Fibroblast of lung (primary cell): ENCODE measurements at places on chromosomes 5 and 9. TPM values are rescaled to one million over a fixed set of nuclear protein-coding genes. Genes with fewer than 3 reads are reported as not detected.

The TICAM2 gene
- 4.1 and 8.8 TPM in 2 replicates for total RNA-seq

The EDIL3 gene
- total RNA-seq, result 9.2 and 12.1 TPM in 2 replicates

The KIAA1958 gene
- total RNA-seq, result 2.1 and 3.0 TPM in 2 replicates

The TAF11L5 gene
- not detected in 2 replicates for total RNA-seq

The TMC1 gene
- 0.33 TPM in 1 of 2 replicates, not detected in the other for total RNA-seq

The TXNDC8 gene
- not detected in 2 replicates for total RNA-seq

The PCDH12 gene
- total RNA-seq, result under 0.01 TPM in 1 of 2 replicates, not detected in the other

The ENTPD8 gene
- under 0.01 TPM in 1 of 2 replicates, not detected in the other for total RNA-seq

The PCDHAC1 gene
- total RNA-seq, result 0.51 and 0.66 TPM in 2 replicates

The SH3PXD2B gene
- 21.1 and 23.9 TPM in 2 replicates for total RNA-seq

The PCDHB4 gene
- 0.50 and 0.51 TPM in 2 replicates for total RNA-seq

The SPATA31E1 gene
- total RNA-seq, result not detected in 2 replicates

The ARHGAP26 gene
- total RNA-seq, result 4.4 and 6.8 TPM in 2 replicates

The FRRS1L gene
- 0.17 and 0.26 TPM in 2 replicates for total RNA-seq

The LECT2 gene
- total RNA-seq, result not detected in 2 replicates

The PRUNE2 gene
- total RNA-seq, result 44.9 and 95.6 TPM in 2 replicates

The OR1J2 gene
- 0.26 and 0.33 TPM in 2 replicates for total RNA-seq

The LCP2 gene
- under 0.01 TPM in 1 of 2 replicates, not detected in the other for total RNA-seq

The ENTREP1 gene
- total RNA-seq, result under 0.01 TPM in 1 of 2 replicates, not detected in the other

The BNC2 gene
- 34.7 and 36.2 TPM in 2 replicates for total RNA-seq

The TMEM141 gene
- 40.1 and 56.5 TPM in 2 replicates for total RNA-seq

The GOLM1 gene
- total RNA-seq, result 46.7 and 67.3 TPM in 2 replicates

The IFNK gene
- total RNA-seq, result not detected in 2 replicates

The CNTLN gene
- total RNA-seq, result 13.0 and 16.7 TPM in 2 replicates

The BTNL3 gene
- total RNA-seq, result not detected in 2 replicates

The IFNA2 gene
- total RNA-seq, result not detected in 2 replicates

The CCL28 gene
- 2.0 and 2.8 TPM in 2 replicates for total RNA-seq

The CDKN2B-AS1 gene
- 3.9 and 7.6 TPM in 2 replicates for total RNA-seq

The TRPM6 gene
- under 0.01 TPM in 2 replicates for total RNA-seq

The GHR gene
- 2.3 and 5.4 TPM in 2 replicates for total RNA-seq

The TSSK1B gene
- total RNA-seq, result under 0.01 and 0.50 TPM in 2 replicates

The HMMR gene
- total RNA-seq, result 1.3 and 19.7 TPM in 2 replicates

The PRR7 gene
- total RNA-seq, result 2.1 and 2.3 TPM in 2 replicates

The MSX2 gene
- total RNA-seq, result 1.0 and 1.3 TPM in 2 replicates

The NACC2 gene
- total RNA-seq, result 18.2 and 18.5 TPM in 2 replicates

The TAF11L11 gene
- not detected in 2 replicates for total RNA-seq

The SLC6A19 gene
- total RNA-seq, result not detected in 2 replicates

The DENND1A gene
- 8.2 and 13.0 TPM in 2 replicates for total RNA-seq

The PCDHGB6 gene
- 3.9 and 4.3 TPM in 2 replicates for total RNA-seq

The YIPF5 gene
- total RNA-seq, result 69.6 and 83.2 TPM in 2 replicates

The CRB2 gene
- under 0.01 TPM in 1 of 2 replicates, not detected in the other for total RNA-seq

The OSMR gene
- 74.7 and 102 TPM in 2 replicates for total RNA-seq

The CDC26 gene
- 33.9 and 48.0 TPM in 2 replicates for total RNA-seq
